Spinal cord (tissue), 10 donors: ENCODE measurements at places on chromosomes 2 and 18.
A peak's percentile ranks its signal among the peaks of the same experiment; 100 is the strongest.

DNA sequence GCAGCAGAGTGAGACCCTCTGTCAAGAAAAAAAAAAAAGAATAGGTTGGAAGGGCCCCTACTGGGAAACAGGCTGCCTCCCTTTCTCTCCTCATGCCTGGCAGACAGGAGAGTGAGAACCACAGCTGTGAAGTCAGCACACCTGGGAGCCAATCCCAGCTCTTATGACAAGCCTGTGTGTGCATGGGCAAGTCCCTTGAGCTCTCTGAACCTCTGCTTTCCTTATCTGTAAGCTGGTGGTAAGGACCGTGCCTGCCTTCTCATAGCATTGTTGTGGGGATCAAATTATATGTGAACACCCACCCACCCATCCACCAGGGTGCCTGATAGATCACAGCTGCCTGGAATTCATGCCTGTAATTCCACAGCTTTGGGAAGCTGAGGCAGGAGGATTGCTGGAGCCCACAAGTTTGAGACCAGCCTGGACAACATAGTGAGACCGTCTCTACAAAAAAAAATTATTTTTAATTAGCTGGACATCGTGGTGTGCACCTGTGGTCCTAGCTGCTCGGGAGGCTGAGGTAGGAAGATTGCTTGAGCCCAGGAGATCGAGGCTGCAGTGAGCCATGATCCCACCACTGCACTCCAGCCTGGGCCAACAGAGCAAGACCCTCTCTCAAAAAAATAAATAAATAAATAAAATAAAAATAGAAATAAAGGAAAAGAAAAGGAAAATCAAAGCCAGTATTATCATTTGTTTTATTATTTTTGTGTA is 66.9 kb upstream of the MCFD2 start:
- DNase-seq: no peak

DNA sequence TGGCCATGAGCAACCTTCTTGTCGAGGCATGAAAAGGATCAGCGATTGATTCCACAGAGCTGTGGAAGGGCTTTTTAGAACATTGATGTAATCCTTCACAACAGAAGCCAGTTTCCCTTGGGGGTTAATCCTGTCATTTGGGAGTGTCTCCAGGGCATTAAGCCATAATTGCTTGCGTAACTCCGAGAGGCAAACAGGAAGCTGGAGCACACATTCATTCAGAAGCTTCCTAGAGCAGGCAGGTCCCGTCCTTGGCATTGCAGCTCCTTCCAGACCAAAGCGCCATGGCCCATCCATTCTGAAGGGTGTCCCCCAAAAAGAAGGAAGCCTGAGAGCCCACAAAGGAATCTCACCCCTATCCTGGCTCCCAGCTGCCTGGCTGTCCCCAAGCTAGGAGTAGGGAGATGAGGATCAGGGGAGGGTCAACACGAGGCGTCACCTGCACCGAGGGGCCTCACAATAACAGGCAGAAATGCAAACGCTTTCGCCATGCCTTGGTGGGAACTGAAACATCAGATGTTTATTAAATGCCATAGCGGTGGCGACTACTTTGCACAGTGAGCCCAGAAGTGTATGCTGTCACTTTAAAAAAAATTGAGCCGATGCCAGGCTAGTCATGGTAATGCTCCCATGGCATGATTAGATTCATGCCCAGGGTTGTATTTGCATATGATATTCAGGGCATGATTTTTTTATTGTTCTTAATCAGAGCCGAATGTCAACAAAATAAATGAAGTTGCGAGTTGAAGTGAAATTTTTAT is 339.4 kb downstream of the BCL11A start:
- DNase-seq: no peak

- no peak for DNase-seq
Observed at GRCh38 chr18:53887447-53887846, 337.0 kb downstream of the MBD2 start.

- no peak for DNase-seq
Observed at GRCh38 chr2:153052807-153053559, 334.6 kb downstream of the ARL6IP6 start.

DNA sequence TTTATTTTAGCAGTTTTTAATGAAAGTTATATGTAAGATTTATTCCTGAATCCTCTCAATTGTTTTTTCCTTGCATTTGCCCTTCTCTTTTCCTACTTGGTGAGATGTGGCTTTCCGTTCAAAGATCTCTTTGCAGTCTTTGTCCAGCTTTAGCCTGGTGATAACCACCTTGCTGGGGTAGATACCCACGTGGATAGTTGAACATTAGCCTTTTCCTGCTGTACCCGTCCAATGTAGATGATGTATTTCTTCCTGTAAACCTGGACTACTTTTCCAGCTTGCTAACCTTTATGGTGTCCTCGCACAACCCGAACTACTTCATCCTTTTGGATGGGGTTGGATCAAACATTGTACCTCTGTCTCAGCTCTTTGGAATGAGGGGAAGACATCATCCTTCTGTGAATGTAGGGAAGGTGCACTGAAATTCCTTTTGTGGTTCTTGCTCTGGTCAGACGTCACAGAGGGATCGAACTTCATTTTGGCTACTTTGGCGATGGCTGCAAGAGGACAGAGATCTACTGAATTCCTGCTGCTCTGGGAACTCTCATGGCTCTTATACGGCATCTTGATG is 293.2 kb upstream of the EPAS1 start:
- no peak for DNase-seq

- DNase-seq: no peak
Observed at GRCh38 chr2:216351172-216351925, 20.9 kb downstream of the MARCHF4 start.

DNA sequence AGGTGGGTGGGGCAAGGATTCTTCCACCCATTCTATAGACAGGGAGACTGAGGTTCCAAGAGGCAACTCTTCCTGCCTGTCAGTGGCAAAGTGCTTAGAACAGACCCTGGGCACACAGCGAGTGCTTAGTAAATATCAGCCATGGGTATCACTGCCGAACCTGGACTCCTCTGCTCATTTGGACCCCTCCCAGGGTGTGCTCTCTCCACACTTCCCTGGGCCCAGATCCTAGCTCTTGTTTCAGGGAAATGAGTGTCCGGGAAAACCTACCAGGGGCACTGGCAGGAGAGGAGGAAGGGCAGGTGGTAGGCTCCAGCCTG is 136.3 kb downstream of the CYP26B1 start:
- no peak for DNase-seq

DNA sequence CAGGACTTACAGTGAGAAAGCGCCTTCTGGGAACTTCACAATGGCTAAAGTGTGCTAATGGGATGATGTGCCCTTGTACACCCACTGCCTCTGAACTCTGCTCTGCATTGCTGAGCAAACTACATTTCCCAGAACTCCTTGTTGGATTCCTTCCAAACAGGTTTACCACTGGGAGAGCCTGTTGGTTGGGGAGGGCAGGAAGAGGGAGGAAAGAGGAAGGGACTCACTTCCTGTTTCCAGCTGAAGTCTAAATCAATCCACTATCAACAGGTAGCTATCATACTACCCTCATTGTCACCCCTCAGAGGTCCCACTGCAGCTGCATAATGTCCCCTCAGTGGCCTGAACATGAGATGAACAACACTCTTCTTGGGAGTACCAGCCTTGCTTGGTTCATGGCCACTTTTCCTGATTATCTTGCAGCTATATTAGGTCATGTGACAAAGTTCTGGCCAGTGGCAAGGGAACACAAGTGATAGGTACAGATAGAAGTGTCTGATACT is 109.7 kb downstream of the MSH2 start:
- DNase-seq: no peak

- no peak for DNase-seq
Observed at GRCh38 chr2:171227066-171227782, 66.5 kb upstream of the TLK1 start.

GRCh38 chr2:11498543-11499034 is 32.6 kb upstream of the E2F6 start:
- DNase-seq: no peak

DNA sequence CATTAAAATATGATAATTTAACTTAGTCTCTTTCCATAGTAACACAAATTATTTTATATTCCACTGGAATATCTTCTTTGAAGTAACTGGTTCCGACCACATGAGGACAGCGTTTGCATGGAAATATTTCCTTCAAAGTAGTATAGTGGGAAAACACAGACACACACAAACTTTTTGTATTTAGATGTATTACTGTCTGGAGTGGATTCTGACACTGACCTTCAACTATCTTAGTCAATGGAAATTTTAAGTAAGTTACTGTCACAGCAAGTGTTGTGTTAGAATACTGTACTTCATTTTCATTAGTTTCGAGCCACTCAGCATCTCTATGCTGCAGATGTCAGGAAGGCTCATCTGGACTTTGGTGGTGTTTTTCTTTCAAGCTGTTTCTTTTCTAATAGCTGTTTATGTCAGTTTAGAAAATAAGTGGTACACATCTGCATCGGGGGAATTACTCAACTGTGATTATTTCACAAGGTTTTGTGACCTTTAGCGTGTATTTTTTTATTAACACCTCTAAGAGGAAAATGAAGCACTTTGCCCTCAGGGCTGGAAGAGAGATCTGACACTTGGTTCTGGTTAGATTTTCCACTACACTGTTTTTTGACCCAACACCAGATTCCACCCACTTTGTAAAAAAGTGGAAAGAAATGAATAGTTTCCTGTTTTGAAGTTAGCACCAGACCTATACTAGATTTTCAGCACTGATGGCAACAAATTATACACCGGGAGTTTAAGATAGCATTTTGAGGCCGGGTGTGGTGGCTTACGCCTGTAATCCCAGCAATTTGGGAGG is 18.9 kb upstream of the THOC1 start:
- DNase-seq: peak; percentile 85

GRCh38 chr2:27191070-27191829 is 20.6 kb upstream of the ATRAID start:
- DNase-seq: no peak

DNA sequence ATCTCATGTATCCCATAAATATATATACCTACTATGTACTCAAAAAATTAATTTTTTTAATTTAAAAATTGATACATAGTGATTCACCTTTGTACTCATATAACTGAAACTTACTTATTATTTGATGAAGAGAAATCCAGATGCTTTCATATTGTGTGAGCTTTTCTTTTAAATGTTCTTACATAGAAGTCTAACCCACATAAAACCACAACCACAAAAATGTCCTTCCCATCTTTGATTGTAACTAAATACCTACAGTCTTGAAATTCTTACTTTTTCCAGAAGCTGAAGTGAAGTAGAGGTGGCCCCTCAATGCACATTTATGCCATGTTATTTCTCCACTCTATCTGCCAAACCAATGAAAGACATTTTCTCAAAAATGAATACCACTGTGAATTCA is 117.9 kb upstream of the COL5A2 start:
- no peak for DNase-seq

DNA sequence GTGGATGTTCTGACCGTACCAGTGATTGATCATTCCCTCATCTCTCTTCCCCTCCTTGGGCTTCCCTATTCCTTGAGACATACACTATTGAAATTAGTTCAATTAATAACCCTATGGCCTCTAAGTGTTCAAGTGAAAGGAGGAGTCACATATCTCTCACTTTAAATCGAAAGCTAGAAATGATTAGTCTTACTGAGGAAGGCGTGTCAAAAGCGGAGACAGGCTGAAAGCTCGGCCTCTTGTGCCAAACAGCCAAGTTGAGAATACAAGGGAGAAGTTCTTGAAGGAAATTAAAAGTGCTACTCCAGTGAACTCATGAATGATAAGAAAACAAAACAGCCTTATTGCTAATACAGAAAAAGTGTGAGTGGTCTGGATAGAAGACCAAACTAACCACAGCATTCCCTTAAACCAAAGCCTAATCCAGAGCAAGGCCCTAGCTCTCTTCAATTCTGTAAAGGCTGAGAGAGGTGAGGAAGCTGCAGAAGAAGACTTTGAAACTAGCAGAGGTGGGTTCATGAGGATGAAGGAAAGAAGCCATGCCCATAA is 144.4 kb upstream of the LYPD6 start:
- no peak for DNase-seq

DNA sequence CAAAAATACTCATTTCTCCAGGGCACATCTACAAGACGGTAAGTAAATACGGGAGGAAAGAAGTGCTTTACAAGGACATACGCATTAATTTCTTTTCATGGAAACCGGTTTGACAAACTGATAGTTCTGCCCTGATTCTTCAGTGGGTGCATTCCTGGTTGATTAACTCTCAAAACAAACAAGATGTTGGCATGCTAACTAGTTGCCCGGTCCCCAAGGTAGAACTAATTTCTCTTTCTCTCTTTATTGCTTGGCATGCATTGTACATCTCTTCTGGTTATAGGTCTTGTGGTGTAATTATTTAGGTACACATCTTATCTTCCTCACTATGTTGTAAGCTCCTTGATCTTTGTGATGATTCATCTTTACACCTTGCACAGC is 46.9 kb upstream of the SPATS2L start:
- no peak for DNase-seq
